Progenitor cell of endocrine pancreas (in vitro differentiated cells): ENCODE measurements at places on chromosomes 11 and 22. TPM values are rescaled to one million over a fixed set of nuclear protein-coding genes. Genes with fewer than 3 reads are reported as not detected.

The OR52I1 gene
- total RNA-seq: not detected in 2 replicates

- no peak for DNase-seq
Observed at GRCh38 chr11:105162506-105162905, 22.9 kb upstream of the CARD18 start.

- no peak for DNase-seq
Observed at GRCh38 chr22:35971456-35972119, 57.0 kb downstream of the RBFOX2 start.

GRCh38 chr22:26054841-26055605 lies 114.2 kb upstream of the SEZ6L start:
- no peak for DNase-seq

The TSPAN32 gene
- 3.4 and 4.5 TPM in 2 replicates for total RNA-seq

DNA sequence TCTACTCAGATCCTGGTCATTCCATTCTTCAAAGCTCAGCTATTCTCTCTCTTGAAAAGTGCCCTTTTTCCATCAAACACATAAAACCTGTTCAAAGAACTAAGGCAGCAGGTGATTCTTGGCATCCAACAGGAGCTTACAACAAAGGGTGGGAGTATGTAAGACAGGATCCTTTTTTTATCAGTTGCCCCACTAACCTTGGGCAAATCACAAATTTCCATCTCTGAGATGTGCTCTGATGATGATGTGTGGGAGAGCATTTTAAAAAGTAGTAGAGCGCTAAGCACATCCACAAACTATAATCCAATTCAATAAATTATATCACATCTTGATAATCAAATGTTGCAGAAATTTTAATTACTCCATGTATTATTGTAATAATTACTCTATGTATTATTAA lies 53.7 kb upstream of the FDX1 start:
- no peak for DNase-seq

DNA sequence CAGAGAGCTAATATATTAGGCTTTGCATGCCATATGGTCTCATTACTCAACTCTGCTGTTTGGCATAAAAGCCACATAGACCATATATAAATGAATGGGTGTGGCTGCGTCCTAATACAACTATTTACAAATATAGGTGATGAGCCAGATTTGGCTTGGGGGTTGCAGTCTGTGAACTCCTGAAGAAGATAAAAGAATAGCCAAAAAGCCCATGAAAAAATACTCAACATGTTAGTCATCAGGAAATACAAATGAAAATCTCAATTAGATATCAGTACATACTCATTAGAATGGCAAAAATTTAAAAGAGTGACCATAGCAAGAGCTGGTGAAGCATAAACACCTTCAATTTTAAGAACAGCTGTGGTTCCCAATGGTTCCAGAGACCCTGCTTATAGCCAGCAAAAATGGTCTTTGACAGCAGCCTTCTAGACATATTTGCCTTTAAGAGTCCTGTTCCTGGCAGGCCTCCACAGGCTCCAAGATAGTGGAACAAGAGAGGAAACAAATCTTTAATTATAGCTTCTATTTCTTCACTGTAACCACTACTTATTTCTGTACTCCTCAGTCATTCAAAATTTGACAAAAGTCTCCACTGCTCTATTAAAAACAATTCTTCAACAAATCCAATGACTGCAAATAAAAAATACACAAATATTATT lies 16.1 kb downstream of the C2CD3 start:
- no peak for DNase-seq

GRCh38 chr22:22380098-22381030 lies 128.2 kb downstream of the ZNF280B start:
- DNase-seq: no peak

DNA sequence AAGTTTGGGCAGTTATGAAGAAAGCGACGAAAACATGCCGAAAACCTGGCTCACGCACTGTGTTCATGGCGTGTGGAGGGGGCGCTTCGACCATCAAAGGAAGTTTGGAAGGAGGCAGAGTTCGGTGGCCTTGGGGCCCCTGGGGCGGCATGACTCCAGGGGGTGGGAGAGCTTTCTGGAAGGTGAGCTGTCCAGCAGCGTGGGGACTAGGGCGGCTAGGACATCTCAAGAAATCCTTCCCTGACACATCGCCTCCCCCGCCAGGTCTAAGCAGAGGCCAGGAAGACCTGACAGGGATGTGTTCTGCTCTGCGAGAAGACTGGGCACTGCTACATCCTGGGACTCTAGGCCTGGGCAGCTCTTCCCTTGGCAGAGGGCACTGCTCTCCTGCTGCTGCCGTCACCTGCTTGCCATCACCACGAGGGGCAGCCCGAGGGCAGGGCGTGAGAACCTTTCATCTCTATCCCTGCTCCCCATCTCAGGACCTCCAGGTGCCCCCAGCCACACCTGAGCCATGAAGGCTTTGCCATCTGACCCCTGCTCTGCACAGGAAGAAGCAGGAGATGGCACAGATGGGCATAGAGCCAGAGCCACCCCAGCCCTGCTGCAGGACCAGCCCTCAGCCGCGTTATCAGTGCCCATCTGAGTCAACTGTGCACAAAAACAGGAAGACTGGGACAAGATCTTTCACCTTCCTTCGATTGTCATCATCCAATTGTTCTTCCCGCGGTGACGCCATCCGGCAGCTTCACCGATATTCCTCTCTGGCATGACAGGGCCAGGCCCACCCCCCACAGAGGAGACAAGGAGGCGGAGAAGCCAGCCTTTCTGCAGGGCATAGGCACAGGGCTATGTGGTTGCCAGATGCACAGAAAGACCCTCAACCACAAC lies 12.7 kb downstream of the LINC01488 start:
- DNase-seq: no peak

- DNase-seq: no peak
Observed at GRCh38 chr11:81899156-81899555, 834.5 kb downstream of the FAM181B start.

DNA sequence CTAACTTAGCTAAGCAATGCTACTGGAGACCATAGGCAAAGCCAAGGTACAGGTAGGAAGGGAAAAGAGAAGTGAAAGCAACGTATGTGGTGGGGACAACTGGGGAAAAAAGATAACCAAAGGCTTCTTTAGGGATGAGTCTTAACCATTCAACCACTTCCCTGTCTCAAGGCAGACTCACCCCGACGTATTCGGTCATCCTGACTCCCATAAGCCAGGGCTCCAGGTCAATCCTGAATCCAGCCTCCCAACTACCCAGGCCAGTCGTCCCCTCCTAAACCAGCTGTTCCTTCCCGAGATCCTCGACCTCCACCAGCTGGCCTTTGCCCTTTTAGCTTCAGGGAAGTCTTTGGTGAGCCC lies 330 bp downstream of the ACP2 start:
- DNase-seq: no peak

DNA sequence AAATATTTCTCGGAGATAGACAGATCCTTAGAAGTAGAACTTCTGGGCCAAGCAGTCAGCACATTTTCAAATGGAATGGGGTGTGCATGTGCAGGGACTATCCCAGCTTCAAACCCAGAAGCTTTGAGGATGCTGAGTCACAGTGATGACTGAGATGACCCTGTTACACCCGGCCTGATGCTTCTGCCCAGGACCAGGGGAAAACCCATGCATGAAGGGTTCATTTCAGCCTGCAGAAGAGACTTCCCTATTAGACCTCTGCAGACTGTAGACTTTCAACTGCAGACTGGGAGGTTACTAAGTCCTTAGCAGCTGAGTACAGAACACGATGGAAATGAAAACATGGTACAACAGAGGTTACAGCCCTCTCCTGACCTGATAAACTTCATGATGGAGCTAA lies 3.6 kb upstream of the OR2AT4 start:
- DNase-seq: no peak

GRCh38 chr11:106327637-106328036 lies 250.2 kb downstream of the AASDHPPT start:
- DNase-seq: no peak

DNA sequence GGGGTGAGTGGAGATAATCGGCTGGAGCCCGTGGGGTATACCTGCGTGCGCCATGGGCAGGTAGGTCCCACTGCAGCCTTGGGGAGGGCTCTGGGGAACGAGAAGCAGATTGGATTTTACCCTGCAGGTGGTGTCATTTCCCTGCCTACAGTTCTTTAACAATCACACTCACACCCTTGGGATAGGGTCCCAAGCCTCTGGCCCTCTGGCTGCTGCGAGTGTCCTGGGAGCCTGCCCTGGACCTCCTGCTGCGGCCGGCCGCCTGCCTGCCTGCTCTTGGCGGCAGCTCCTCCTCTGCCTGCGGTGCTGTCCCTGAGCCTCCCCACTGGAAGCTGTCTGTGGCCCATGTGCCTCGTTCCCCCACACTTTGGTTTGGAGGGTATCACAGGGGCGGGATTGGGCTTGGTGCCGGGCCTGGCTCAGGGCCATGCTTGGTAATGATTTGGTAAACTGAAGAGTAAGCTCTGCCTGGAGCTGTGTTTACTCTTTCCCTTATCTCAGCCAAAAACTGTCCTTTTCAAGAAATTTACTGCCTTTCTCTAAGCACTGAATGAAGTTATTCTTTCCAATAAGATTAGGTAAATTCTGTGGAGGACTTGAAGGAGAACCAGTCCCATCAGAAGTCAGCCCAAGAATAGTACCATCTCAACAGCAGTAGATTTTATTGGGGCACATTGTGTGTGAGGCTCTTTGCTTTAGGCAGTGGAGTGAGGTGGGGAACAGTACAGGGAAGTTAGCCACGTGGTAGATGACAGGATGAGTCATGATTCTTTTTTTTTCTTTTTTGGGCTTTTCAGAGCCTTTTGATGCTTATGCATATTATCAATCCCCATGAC lies 53.7 kb downstream of the TBC1D22A start:
- DNase-seq: no peak

DNA sequence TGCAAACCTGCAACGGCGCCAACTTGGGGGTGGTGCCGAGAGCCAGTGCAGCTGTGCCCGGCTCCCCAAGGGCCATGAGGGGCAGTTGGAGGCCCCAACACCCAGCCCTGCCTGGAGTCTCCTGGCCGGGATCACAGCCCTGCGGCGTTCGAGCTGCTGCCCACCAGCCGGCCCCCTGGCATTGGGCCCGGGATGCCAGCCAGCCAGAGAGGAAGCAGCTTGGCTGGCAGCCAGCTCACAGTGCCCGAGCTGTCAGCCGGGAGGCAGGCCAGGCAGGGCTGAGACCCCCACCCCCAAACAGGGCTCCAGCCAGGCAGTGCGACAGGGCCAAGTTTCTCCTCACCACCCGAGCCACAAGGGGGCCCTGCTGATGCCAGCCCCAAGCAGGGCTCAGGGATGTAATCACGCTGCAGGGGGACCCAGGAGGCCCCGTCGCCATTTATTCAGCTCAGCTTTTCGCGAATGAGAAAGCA lies 26.0 kb upstream of the TCF20 start:
- no peak for DNase-seq

The PLA2G3 gene
- 2.6 and 4.6 TPM in 2 replicates for total RNA-seq

GRCh38 chr11:117610901-117611300 lies 186.1 kb downstream of the DSCAML1 start:
- DNase-seq: no peak

The UNC93B1 gene
- 6.7 and 8.0 TPM in 2 replicates for total RNA-seq

The CDHR5 gene
- 0.24 and 0.98 TPM in 2 replicates for total RNA-seq

DNA sequence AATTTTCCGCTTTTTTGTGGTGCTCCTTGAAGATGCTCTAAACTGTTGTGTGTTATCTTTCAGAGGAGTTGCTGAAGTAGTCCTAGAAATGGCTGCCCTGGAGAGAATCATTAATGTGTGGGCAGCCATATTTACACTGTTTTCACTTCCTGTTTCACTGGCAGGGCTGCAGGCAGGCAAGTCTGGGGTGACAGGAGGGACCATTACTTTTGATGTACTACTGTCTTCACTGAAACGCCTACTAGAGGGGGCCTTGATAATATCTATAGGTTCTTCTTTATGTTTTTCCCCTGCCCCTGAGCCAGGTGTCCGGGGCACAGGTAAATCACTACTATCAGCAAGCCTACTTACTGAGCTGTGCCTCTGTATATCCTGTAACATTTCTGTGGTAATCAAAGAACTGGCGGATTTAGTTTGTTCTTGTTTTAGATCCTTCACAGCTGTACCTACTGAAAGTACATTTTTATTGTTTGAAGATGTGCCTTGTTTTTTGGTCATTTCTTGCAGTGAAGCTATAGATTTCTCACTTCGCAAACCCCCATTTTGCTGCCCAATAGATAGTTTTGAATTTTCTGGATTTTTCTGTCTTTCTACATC lies 39.7 kb downstream of the ACAT1 start:
- DNase-seq: no peak

DNA sequence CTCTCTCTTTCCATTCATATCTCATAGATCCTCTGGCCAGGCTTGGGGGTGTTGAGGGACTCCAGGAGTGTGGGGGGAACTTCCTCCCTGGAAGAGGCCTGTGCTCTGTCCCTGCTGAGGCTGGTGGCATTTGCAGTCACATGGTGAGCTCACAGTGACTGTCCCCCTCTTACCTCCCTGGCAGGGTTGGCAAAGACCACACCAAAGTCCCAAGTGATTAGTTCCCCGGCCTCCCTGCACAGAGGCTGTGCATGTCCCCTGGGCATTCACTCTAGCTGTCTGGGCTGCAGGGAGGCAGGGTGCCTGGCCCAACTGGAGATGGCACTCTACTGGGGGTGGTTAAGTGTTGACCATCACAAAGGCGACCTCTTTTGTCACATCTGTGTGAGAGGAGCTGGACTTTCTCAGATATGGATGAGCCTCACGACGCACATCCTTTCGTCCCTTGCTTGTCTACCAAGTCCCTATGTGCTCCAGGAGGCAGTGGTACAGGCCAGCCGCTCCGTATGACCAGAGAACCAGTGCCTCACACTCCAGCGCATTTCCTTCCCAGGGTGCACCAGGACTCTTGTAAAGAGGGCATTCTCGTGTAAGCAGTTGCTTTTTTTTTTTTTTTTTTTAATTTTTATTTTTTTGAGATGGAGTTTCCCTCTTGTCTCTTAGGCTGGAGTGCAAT lies 8.8 kb downstream of the TANGO2 start:
- DNase-seq: no peak

The PANX3 gene
- not detected in 2 replicates for total RNA-seq

The SCGB2A2 gene
- total RNA-seq: not detected in 2 replicates

The CHRM1 gene
- total RNA-seq: 0.62 and 0.67 TPM in 2 replicates

DNA sequence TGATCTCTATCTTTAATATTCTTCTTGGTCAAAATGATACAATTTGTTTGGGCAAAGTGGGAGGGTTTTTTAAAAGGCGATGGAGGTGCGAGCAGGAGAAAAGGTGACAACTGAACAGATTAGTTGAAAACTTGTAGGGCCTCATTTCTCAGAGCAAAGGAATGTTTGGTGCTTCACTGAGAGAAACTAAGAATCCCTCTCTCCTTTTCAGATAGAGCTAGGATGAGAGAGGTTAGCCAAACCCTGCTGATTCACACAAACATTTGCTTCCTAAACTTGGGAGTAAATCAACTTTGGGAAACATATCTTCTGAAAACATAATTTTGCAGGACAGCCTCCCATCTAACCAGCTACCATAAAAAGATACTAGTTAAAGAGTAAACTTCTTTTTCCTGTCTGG lies 57.0 kb downstream of the PHF21A start:
- no peak for DNase-seq

The CYB5R2 gene
- total RNA-seq: 9.1 and 9.7 TPM in 2 replicates

GRCh38 chr22:47391169-47392053 lies 629.0 kb downstream of the TBC1D22A start:
- no peak for DNase-seq

GRCh38 chr22:17412232-17412631 lies 43.0 kb downstream of the CECR2 start:
- no peak for DNase-seq
